Fibroblast of skin of scalp (primary cell): ENCODE measurements at places on chromosomes 7 and 10.

DNA sequence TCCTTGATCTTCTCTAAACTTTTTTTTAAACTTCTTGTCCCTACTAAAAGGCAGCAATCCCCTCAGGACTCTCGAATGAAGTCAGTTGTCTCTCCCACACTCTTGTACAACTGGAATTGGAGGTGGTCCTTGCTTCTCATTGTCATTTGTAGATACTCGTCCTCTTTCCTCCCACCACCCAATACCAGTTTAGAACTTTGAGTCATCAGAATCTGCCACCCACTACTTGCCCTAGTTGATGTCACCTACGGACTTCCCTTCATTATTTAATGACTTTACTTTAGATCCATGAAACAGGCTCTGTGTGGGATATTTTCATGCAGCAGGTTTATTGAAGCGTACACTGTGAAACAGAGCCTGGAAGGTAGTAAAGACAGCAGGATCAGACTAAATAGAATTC is 28.6 kb upstream of the LHFPL3 start:
- DNase-seq: no peak

GRCh38 chr7:18546576-18546975 is 51.0 kb downstream of the HDAC9 start:
- no peak for DNase-seq

- no peak for DNase-seq
Observed at GRCh38 chr7:42174391-42174912, 62.6 kb downstream of the GLI3 start.

- DNase-seq: peak; percentile 66
Observed at GRCh38 chr7:98562381-98562823, 54.7 kb upstream of the NPTX2 start.

GRCh38 chr10:130078120-130078519 is 32.5 kb downstream of the C10orf143 start:
- DNase-seq: peak; percentile 15

DNA sequence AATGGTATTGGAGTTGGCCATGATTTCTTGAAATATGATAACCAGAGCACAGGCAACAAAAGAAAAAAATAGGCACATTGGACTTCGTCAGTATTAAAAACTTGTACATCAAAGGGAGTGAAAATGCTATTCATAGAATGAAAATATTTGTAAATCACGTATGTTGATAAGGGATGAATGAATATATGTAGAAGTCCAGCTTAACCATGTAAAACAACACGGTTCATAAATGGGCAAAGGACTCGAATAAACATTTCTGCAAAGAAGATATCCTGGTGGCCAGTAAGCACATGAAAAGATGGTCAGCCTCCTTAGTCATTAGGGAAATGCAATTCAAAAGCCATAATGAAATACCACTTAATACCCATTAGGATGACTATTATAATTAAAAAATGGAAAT is 68.1 kb downstream of the WAC start:
- DNase-seq: no peak

DNA sequence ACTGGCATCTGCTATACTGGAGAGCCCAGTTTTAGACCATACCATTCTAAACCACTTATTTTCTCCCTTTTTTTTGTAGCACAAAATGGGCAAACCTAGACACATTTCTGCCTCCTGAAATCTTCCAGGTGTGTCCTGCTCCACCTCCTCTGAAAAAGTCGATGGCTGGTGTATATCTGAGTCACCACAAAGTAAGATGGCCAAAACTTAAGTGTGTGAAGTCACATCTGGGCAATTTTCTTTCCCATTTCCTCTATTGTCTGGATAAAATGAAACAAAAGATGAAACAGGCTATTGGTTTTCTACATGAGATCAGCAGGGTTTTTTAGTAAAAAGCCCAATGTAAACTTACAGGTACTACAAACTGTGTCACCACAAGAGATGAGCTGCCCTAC is 65.5 kb downstream of the OSBPL3 start:
- DNase-seq: no peak

- no peak for DNase-seq
Observed at GRCh38 chr10:48800007-48800675, 115.5 kb downstream of the WDFY4 start.

DNA sequence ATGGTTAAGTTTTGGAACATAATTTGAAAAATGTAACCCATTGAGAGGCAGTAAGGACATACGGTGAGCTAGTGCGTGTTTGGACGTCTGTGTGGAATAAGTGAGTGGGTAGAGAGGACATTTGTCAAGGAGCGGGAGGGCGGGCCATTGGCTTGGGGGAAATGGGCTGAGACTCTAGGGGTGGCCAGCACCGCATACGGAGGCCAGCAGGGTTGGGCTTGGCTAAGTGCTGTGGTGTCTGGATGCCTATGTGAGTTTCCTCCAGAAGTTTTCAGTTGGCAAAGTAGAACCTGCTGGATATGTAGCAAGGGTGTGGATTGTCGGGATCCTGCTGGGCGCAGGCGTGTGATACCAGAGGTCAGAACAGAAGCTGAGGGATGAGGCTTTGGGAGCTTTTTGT is 103.0 kb downstream of the TCF7L2 start:
- no peak for DNase-seq

GRCh38 chr7:1639532-1640175 is 30.4 kb upstream of the ELFN1 start:
- DNase-seq: no peak

- DNase-seq: no peak
Observed at GRCh38 chr10:103449208-103450144, 2.7 kb downstream of the CALHM2 start.

- no peak for DNase-seq
Observed at GRCh38 chr7:47228386-47229014, 353.4 kb downstream of the TNS3 start.

DNA sequence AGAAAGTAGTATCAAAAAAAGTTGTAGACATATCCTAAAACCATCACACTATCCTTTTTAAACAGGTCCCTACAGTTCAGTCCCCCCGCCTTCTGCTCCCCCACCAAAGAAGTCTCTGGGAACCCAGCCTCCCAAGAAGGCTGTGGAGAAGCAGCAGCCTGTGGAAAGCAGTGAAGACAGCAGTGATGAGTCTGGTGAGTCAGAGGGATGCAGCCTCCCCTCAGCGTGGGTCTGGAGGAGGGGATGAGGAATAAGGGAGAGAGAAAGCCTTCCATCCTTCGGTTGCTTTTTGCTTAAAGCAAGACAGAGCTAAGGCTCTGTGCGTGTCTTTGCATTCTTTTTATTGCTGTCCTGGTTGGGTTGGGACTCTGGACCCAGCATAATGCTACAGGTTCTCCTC is 7.6 kb downstream of the NOLC1 start:
- no peak for DNase-seq

DNA sequence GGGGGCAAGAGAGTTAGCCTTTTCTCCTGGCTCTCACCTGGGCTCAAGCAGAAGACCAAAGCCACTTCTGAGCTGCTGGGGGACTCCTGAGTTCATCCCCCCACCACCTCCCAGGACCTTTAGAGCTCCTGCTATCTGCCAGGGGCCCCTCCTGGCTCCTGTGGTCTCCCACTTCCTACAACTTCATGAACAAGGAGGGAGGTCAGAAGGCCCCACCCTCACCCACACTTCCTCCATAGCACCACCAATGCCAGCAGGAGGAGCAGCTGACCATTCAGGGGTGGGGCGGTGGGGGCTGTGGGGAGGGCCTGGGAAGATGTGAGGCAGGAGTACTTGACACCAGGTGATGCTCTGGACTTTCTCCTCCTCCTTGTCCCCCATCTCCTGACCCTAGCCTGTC is 32.6 kb upstream of the ADCYAP1R1 start:
- DNase-seq: no peak

DNA sequence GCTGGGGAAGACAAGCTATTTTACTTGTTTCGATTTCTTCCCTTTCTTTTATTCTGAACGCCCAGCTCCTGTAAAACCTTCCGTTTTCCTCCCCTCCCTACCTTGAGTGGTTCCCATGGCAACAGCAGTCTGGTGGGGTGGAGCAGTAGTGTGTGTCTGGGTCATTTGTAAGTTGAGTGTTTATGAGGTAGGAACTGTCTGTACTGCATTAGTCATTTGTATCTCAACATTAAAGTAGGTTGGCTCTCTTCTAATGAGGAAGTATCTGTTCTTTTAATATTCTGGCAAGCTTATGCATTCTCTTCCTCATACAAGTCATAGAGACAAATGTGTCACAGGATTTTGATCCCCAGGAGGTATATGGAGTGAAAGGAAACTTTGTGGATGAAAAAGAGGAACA is 85.3 kb upstream of the CCDC6 start:
- DNase-seq: peak; percentile 6

- peak; percentile 6 for DNase-seq
Observed at GRCh38 chr7:129729511-129729910, 118.0 kb downstream of the NRF1 start.

DNA sequence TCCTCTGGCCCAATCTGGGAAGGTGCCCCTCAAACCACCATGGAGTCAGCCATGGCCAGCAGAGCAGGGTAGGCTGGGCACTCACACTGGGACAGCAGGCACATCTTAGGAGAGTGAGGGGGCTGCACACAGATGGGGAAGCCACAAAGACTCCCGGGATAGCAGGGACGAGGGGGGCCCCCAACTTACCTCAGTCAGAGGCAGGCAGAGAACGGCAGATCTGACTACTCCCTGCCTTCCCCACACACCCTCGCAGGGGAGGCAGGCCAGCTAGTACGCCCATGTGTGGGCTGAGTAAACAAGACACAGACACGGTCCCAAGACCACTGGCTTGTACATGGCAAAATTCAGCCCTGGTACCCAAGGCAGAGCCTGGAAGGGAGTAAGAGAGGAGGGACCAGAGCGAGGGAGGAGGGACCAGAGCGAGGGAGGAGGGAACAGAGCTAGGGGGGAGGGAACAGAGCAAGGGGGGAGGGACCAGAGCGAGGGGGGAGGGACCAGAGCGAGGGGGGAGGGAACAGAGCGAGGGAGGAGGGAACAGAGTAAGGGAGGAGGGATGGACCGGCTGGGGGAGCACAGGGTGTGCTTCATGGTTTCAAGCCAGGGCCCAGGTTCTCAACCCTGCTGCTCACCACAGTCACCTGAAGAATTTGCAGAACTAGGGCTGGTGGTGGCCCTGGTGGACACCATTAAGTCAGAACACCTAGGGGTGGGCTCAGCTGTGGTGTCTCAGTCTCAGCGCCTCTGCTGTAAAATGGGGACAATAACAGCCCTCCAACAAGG is 73.8 kb downstream of the RGS10 start:
- DNase-seq: no peak

- no peak for DNase-seq
Observed at GRCh38 chr10:7000061-7000460, 410.8 kb downstream of the SFMBT2 start.

- DNase-seq: no peak
Observed at GRCh38 chr10:10327934-10328333, 689.7 kb upstream of the CELF2 start.

- no peak for DNase-seq
Observed at GRCh38 chr7:20494566-20494965, 120.9 kb upstream of the ABCB5 start.

- peak; percentile 40 for DNase-seq
Observed at GRCh38 chr10:63628526-63629362, 107.5 kb downstream of the REEP3 start.

- DNase-seq: no peak
Observed at GRCh38 chr10:62103857-62104256, 164.8 kb downstream of the RTKN2 start.

DNA sequence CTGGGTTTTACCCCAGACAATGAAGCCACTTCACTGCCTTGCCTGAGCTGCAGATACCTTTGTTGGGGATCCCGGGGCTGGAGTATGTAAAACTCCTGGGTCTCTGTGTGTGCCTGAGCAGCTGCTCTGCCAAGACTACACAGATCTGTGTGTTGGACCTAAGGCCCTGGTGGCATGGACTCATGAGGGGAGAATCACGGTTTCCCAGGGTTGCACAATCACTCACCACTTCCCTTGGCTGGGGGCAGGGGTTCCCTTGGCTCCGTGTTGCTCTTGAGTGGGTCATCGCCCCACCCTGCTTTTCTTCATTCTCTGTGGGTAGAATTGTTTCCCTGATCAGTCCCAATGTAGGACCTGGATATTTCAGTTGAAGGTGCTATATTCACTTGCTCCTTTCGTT is 13.9 kb upstream of the TBATA start:
- no peak for DNase-seq

- DNase-seq: no peak
Observed at GRCh38 chr10:96578022-96578421, 8.8 kb downstream of the TM9SF3 start.

- DNase-seq: peak; percentile 60
Observed at GRCh38 chr10:22308390-22308789, 7.8 kb upstream of the COMMD3 start.

- no peak for DNase-seq
Observed at GRCh38 chr7:96310110-96310509, 11.8 kb downstream of the SLC25A13 start.

DNA sequence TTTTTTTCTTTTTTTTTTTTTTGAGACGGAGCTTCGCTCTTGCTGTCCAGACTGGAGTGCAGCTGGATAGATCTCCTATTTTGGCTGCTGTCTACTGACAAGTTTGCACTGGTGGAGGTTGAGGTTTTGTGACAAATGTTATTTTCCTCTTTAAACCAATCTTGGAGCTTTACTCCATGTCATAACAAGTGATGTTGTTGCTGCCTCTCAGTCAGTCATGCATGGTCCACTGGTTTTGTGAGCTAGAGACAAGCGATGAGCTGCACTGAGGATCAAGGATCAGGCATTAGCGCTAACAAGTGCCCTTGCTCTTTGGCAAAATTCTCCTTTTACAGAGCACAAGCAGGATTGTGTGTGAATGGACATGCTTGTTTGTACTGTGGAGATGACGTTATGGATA is 805 bp upstream of the WDFY4 start:
- no peak for DNase-seq

- no peak for DNase-seq
Observed at GRCh38 chr10:63383141-63383540, 82.6 kb downstream of the JMJD1C start.

DNA sequence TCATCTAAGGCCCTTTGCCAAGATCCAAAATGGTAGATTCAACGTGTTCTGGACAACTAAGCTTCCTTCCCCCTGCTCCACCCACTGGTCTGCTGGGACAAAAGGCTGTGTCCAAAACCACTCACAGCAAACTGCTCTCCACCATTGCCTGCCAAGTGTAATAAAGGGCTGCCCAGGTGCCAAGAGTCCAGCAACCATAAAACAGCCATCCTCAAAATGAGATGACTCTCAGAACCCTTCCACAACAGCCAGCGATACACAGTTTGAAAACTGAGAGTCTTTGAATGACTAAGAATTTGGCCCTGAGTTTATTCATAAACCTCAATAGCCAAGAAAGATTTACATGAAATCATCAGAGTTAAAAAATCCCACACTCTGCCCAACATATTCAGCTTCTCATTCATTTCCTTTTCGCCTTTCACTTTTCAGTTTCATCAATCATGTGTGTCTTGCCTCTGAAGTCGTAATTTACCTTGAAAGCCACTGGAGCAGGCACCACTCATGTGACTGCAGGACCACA is 658.1 kb upstream of the MGMT start:
- peak; percentile 20 for DNase-seq

GRCh38 chr7:100433592-100434296 is 2.6 kb downstream of the PPP1R35 start:
- DNase-seq: no peak

DNA sequence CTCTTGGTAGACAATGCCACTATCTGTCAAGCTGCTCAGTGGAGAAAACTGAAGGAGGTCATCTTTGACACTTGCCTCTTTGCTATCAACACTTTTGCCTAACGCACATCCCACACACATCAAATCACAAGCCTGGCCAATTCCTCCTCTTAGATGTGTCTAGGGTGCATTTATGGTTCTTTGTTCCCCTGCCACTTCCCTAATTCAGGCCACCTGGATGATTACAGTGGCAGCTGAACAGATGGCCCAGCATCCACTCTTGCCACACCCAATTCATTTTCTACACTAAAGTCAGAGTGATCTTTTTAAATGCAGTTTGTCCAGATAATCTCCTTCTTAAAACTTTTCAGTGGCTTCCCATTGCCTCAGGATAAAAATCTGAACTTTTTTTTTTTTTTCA is 58.6 kb downstream of the LAMB4 start:
- DNase-seq: no peak

GRCh38 chr7:12638851-12639456 is 48.5 kb upstream of the ARL4A start:
- DNase-seq: peak; percentile 47
